ENCODE measurements at places on chromosomes 4 and X.
A peak's percentile ranks its signal among the peaks of the same experiment; 100 is the strongest.

GRCh38 chrX:39627257-39627656, 470.5 kb downstream of the BCOR start:
- DNase-seq: peak; percentile 41

DNA sequence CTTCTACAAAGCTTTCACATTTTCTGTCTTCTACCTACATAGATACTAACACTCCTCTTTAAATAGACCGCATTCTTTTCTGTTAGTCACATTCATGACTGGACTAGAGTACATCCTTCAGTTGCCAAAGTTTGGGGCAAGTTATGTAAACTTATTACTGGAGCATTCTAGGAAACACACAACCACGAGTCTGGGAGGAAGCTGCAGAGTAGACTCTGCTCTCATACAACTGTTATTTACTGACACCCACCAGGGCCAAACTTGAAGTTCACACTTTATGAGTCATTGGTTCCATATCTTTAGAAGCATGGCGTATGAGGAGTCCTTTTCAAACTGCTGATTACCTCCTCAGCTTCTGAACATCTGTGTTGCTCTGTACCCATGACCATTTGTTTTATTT, 87.0 kb downstream of the RNF150 start:
- peak; percentile 11 for DNase-seq

DNA sequence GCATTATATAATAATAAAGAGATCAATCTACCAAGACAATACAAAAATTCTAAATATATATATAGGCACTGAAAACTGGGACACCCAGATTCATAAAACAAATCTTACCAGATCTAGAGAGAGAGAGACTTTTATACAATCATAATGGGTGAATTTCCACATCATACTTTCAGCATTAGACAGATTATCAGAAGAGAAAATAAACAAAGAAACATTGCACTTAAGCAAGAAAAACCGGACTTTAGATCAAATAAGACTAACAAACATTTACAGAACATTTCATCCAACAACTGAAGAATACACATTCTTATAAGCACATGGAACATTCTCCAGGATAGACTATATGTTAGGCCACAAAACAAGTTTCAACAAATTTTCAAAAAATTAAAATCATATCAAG, 245.1 kb downstream of the INPP4B start:
- DNase-seq: no peak

DNA sequence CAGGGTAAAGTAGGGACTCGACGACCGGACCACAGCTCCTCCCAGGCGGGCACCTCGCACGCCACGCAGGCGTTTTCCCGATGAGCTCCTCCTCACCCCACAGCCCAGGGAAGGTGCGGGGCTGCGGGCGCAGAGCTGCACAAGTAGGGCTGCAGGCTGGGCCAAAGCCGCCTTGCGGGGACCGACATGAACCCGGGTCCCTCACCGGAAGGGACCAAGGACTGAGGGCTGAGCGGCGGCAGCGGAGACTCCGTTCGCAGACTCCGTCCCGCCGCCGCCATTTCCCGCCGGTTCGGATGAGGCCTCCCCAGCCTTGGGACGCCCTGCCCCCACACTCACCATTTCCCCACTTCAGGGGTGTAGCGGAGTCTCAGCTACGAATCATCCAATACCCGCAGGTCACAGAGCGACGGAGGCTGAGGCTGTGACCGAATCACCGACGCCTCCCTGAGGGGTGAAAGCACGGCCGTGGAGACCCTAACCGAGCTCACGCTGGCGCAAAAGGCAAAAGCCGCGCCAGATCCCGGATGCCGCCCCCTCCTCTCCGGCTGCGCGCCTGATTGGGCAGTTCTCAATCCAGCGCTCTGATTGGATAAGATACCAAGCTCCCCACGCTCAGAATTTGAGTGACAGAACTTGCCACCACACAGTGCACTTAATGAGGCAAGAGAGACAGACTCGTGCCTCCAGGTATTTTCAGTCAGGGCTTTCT, at the start of gene ZNF732:
Gene ZNF732 (minus strand): TSS at position 506 of the 712 bp plus-strand sequence. CDS start 164 bp downstream, at position 342.
- DNase-seq: no peak

- no peak for DNase-seq
These were observed 19.1 kb upstream of the FRYL start for GRCh38 chr4:48799157-48799556.

GRCh38 chr4:152673489-152673888, 6.3 kb downstream of the TMEM154 start:
- DNase-seq: no peak

GRCh38 chr4:77665381-77666069, 59.9 kb downstream of the CXCL13 start:
- no peak for DNase-seq

GRCh38 chr4:95256108-95256835, 292.5 kb downstream of the UNC5C start:
- DNase-seq: no peak

- DNase-seq: no peak
These were observed 82.6 kb downstream of the CHM start for GRCh38 chrX:85964744-85965143.

GRCh38 chr4:158459085-158459820, 62.4 kb upstream of the RXFP1 start:
- DNase-seq: no peak

GRCh38 chr4:24659241-24659961, 75.0 kb upstream of the DHX15 start:
- DNase-seq: no peak

- DNase-seq: no peak
These were observed 115.5 kb upstream of the FAM241A start for GRCh38 chr4:112029771-112030171.

- peak; percentile 85 for DNase-seq
These were observed at the start of gene FAM114A1 for GRCh38 chr4:38867478-38868058. TSS of gene FAM114A1 (plus strand) at chr4:38867806. CDS start at chr4:38878079, 10,273 bp downstream.

DNA sequence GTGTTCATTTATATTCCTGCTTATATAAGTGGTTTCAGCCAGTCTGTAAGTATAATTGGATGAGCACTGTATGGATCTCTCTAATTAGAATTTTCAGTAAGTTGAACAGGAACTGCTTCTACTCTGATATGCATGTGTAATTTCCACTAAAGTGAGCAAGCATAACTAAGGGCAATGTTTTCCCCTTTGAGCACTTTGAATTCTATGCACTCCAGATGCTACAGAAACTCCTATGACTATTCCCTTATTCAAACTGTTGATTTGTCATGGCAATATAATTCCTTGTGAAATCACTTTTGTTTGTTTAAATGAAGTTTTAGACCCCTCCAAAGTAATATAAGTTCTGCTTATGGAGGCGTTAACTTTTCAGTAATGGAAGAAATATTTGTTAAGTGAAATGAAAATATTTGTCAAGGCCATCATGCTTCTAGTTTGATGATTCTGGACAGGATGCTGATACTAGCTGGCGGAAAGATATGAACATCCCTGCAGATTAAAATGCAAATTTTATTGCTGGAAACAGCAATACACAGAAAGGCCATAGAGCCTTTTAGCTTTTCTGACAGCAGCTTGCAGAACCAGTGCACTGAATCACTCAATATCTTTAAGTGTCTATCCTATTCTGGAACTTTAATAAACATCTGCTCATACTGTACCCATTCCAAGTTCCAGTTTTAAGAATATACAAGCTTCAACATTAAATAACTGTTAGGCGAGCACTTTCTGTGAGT, 1460.8 kb downstream of the RAPGEF2 start:
- no peak for DNase-seq

- no peak for DNase-seq
These were observed 76.7 kb downstream of the MAOB start for GRCh38 chrX:43805579-43805978.

DNA sequence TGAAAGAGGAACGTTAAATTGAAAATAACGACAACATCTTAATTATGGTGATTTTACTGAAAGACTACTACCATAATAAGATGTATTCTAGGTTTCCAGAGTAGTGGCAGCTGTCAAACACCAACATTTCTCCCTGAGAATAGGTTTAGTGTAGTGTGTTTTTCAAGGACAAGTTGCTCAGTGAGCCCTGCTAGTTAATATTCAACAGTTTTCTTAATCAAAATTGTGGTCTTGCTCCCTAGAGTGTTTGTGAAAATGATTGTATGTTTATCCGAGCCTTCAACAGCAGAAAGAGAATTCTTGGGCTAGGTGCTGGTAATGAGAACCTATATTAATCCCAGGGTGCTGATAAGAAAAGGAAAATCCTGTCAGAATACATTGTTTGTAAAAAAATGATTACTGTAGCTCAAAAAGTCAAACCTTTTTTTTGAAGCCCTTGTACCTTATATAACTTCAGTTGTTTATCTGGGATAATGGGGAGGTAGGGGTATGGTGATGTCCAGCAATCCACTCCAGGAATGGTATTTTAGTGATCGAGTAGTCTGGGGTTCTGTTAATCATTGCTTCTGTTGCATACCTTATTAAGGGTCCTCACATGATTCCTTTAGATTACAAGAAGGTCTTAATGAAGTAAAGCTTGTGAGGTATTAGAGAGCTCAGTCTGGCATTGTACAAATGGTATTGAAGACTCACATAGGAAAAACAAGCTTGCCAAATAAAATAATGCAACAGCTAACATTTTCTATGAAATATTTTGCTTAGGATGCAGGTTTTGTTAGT, 110.7 kb downstream of the CCSER1 start:
- DNase-seq: no peak

DNA sequence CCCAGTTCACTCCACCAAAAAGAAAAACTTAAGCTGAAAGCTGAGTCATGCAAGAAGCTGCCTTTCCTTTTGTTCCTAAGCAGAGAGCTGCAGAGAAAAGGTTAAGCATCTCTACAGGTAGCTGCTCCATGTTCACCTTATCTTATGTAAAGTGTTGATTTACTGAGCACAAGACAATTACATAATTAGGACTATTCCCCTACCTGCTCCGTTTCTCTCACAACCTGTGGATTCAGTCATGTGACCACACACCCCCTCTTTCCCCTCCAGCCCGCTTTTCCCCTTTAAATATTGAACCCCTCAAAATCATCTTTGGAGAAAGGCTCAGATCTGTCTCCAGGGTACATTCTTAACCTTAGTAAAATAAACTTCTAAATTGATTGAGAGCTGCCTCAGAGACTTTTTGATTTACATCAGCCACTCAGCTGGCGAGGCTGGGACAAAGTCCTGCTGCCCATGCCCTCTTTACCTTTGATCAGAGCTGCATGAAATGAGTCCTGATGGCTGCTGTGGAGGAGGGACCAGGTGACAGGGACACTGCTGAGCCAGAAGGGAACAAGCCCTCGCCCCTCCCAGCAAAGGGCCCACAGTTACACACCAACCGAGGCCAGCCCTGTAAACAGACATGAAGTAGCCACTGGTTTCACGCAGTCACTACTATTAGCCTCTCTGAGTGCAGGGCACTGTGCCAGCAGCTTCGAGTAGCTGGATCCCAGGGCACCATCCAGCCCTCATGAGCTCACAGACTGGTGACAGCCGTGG, 53.9 kb upstream of the C4orf50 start:
- no peak for DNase-seq

DNA sequence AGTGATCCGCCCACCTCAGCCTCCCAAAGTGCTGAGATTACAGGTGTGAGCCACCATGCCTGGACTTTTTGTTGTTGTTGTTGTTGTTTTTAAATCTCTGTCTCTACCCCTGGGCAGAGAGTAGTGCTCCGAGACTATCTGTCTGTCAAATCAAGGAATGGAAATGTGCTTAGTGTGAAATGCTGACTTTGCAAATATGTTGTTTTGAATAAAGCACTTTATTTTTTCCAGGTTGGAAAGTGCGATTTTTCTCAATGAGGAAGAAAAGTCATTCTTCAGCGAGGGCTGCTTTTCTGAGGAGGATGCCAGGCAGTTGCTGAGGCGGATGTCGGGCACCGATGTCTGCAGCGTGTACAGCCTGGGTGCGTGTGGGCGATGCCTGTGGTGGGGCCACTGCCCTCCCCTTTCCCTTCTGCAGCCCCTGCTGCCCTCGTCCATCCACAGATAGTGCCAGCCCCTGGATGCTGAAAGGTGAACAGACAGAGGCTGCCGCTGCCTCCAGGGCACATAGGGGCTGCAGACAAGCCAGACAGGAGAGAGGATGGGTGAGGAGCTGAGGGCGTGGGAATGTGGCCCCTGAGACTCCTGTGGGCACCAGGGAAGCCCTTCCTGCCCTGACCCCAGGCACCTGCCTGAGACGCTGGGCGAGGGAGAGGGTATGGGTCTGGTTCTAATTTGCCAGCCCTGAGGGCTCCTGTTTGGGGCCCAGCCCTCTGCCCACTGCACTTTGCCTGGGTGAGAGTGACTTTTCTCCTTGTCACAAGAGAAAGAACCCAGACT, 23.7 kb downstream of the SH3TC1 start:
- no peak for DNase-seq

DNA sequence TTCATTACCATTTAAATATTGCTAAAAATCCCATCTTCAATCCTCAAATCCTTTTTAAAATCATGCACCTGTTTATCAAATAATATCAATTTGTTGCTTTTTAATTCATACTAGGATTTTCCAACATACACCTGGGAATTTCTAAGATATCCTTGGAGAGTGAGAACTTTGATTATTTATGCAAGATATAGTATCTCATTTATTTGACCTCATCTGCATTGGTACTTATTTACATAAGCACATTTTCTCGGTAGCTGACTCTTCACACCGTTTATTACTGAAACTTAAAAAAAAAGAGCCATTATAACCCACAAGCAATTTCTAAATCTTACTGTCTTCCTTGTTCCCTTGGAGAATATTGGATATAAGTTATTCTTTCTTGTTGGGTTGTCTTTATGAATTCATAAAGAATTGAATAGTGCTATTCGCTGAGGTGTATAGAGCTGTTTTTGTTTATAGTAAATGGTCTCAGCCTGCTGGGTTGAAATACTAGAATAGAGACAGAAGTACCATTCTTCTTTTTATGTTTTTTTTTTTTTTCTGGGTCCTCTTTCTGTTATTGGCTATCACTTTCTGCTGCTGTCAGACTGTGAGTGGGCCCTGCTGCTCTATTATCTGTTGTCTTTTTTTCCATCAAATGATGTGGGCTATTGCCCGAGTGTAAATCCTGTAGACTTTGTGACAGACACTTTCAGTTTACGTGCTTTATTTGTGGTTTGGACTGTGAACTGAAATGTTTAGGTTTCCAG, 2.9 kb downstream of the UGT8 start:
- DNase-seq: no peak

- no peak for DNase-seq
These were observed 107.1 kb upstream of the INTU start for GRCh38 chr4:127525608-127526007.

- peak; percentile 62 for DNase-seq
These were observed 641.4 kb downstream of the ZNF674 start for GRCh38 chrX:45903781-45904201.

- peak; percentile 13 for DNase-seq
These were observed 186.5 kb downstream of the MSL3 start for GRCh38 chrX:11944501-11944900.

DNA sequence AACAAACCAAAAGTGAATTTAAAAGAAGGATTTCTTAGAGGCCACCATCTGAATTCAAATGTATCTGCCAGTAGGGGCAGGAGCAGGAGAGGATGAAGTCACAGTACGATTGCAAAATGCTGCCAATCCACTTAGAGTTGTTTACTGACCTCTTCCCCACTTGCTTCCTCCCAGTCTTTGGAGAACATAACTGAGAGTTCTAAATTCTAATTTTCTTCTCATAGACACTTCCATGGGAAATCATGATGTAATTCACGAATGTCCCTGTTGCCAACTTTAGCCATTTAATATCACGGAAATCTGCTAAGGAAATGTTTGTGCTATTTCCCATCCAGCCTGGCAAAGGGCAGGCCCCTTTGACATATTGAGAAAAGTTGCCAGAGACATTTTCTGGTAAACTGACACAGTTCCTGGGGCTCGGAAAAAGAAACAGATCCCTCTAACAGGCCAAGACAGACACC, 33.6 kb upstream of the NOCT start:
- peak; percentile 57 for DNase-seq

GRCh38 chr4:148207068-148207467, 235.1 kb downstream of the NR3C2 start:
- DNase-seq: peak; percentile 8
